ENCODE measurements at places on chromosomes 6 and 20. TPM values are rescaled to one million over a fixed set of nuclear protein-coding genes. Genes with fewer than 3 reads are reported as not detected.

Gene CCDC28A
- total RNA-seq = 10.9 TPM

Gene SAYSD1
- 9.9 TPM for total RNA-seq

Gene OSTM1
- 50.1 TPM for total RNA-seq

Gene CLPSL2
- total RNA-seq = not detected

Data from hair follicular keratinocyte (primary cell).